Activated CD4-positive, alpha-beta T cell treated with anti-CD3 and anti-CD28 coated beads for 48 hours (primary cell): ENCODE measurements at places on chromosomes 7 and 10.

- peak; percentile 76 for DNase-seq
These were observed 95.4 kb downstream of the HIPK2 start for GRCh38 chr7:139682136-139683013.

DNA sequence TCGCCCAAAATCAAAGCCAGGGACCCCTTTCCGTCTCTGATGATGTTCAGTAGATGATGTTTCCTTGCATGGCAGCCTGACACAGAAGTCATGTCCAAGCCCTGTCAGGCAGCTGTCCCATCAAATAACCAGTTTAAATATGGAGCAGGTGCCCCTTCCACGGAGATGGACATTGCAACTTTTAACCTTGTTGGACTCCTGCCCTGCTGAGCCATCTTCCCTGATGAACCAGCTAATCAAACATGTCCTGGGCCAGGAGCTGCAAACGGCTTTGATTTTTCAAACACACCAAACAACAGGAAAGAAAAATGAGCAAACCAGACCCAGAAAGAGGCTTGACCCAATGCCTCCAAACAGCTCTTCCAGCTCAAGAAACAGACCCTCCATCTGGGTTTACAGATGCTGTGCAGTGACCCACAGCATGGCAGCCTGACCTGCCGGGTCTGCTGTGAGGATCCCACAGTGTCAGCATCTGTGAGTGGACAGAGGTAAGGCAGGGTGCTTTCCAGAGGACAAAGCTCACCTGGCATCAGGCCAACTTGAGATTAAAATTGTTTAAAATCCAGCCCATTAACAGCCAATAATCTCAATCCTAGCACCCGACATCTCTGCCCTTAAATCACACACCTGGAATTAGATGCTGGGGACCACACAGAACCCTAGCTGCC, 372.6 kb downstream of the GRID1 start:
- no peak for DNase-seq

DNA sequence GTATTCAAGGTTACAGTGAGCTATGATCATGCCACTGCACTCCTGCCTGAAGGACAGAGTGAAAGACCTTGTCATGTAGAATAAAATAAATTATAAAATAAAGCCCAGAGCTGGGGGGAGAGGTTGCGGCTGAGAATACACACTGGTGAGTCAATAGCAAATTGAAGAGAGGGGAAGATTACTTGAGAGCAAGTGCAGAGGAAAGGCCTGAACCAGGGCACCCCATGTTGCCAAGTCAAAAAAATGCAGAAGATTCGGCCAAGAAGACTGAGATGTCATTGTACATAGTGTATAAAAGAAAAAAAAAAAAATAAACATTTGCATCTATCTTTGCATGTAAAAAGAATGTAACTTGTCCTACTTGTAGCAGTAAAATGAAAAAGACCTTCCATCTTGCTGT, 32.5 kb downstream of the RHEB start:
- no peak for DNase-seq

DNA sequence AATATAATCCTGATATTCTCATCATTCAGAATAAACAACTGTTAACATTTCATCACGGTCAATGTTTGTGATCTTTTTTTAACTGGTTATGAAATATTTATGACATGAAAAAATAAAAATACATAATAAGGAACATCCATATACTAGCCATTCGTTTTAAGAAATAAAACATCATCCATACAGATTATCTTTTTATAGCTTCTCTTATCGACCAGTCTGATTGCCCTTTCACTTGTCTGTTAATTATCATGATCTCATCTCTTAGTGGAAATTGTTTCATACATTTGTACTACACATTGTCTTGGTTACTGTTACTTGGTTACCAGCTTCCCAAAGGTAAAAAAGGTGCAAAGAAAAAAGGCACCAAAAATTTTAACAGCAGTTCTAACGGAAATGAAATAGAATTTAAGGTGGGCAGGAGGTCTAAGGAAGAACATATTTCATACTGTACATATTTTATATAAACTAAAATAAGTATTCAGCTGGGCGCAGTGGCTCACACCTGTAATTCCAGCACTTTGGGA, 8.4 kb downstream of the ARHGAP21 start:
- no peak for DNase-seq

- no peak for DNase-seq
These were observed 76.4 kb downstream of the LYZL2 start for GRCh38 chr10:30553018-30553625.

- DNase-seq: no peak
These were observed 28.1 kb downstream of the UBN2 start for GRCh38 chr7:139259142-139259541.

DNA sequence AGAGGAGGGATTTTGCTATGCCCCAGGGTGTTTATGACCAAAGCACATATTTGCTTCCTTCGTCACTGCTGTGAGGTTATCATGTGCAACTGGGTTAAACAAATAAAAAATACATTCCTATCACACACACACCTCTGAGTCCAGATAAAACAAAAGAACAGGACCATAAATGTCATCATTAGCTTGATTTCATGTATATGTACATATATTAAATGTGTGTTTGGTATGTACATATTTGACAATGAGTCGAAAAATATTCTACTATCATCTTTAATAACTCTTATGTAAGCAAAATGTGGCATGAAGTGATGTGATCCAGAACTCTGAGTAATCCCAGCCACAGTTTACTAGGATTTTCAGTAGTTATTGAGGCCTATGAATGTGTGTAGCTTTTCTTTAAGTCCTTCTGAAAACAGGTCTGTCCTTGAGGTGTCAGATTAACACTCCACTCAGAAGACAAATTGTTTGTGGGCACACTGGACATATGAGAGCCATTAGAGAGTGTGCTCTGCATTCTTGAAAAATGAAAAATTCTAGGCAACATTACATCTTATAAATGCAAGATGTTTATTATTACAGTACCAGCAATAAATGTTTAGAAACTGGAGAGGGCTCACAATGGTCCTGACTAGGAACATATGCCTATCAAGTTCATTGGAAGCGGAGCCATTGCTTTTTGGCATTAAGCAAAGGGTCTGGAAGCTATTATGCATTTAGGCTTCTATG, 335.1 kb upstream of the SEMA3A start:
- DNase-seq: no peak

DNA sequence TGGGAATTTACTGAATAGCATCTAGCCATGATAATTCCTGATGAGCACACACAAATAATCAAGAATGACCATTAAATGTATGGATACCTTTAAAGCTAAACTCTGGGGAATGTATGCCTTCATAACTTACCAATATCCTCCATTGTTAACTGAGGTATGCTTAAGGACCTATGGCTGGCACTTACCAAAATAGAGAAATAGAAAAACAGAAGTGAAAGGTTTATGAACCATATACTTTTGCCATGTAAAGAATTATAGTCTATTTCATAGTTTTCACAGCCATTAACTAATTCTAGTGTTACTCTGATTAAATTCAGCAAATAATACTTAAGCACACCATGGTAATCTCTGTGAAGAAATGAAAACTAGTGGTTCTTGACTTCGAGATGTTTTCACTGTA, 1360.6 kb upstream of the LRRTM3 start:
- no peak for DNase-seq

GRCh38 chr7:81501220-81501619, 268.6 kb downstream of the HGF start:
- DNase-seq: no peak

DNA sequence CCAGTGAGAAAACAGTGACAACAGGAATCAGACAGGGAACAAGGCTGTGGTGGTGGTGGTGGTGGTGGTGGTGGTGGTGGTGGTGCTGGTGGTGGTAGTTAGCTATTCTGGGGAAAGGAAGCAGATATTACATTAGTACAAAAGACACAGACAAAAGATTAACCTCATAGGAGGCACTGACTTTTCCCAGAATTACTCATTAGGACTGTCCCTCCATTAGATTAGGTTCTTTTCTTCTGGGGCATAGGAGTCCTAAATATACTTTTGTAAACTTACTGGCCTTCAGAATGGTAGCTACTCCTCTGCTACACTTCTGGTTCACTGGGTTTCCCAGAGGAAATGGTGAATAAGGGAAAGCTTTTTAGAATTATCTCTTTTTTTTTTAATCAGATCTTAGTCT, 156.6 kb upstream of the SEMA3D start:
- DNase-seq: no peak

- no peak for DNase-seq
These were observed 125.6 kb downstream of the COBL start for GRCh38 chr7:51190969-51191368.

- DNase-seq: no peak
These were observed 34.6 kb upstream of the VIPR2 start for GRCh38 chr7:159179241-159179640.

DNA sequence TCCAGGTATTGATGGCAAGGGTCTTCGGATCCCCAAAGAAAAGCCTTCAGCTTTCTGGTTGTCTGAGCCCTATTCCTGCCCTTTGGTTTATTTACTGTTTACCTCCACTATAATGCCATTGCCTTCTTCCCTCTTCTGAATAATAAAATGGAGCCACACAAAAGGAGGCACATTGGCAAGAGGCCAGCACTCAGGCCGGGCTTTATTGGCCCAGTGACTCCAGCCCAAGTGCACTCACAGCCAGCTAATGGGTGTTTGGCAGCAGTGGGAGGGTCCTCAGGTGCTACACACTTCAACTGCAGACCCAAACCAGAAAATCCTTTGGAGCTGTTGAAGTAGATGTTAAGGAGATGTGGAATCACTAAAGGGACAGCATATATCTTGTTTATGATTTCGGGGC, 336.0 kb downstream of the PLXNA4 start:
- DNase-seq: no peak

DNA sequence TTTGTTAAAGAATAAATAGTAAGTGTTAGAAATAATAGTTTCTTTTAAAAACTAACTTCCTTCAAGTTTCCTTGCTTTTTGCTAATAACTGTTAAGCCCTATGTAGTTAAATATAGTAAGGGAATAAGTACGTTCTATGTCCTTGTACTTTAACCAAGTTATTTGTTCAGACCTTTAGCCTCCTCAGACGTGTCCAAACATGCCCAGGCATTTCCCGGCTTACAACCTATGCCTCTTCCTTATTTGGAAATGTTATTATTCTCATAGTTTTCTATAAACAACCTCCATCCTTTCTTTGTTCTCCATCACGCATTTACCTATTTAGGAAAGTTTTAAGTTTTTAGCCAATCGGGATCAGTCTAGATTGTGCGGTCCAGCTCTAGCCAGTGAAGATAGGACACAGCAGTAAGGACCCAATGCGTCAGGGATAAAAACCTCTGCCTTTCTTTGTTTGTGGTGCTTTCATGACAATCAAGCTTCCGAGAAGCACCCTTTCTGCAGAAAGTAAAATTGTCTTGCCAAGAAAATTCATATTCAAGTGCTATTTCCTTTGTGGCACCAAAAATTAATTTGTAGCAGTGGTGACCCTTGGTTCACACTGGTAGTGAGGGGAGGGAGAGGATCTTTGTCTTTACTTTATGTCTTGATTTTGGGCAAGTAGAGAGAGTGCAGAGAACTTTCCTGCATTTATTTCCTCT, 851.3 kb upstream of the POM121L12 start:
- no peak for DNase-seq

GRCh38 chr10:26799342-26799741, 61.4 kb downstream of the ABI1 start:
- no peak for DNase-seq

DNA sequence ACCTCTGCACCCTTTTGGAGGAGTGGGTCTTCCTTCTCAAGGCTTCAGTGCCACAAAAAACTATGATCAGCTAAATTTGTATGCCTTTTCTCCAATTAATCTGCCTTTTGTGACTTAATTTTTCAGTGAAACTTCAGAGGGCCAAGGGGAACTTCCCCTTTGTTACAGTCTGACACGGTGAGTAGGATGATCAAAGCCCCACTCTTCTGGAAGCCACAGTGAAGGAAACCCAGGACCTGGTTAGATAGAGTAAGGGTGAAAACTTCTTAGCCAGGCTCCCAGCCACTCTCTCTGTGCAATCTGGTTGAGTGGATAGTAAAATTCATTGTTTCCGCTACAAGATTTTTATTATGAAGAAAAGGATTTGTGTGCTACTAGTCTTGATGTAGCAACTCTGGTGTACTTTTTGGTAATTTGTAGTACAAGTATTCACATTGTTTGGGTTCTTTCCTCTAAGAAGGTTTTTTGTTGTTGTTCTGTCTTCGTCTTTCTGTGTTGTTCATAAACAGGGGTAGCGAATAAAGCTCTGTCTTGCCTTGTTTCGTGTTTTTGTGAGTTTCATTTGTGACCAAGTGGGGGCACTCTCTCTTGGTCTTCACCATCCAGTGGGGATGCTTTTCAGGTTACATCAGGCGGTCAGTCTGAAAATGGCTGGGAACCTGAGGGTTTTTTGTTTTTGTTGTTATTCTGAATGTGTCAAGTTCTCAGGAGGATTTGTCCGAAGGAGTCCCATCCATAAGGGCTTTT, 268.5 kb upstream of the NPSR1 start:
- no peak for DNase-seq

GRCh38 chr7:15891151-15891881, 204.8 kb upstream of the MEOX2 start:
- no peak for DNase-seq

- no peak for DNase-seq
These were observed 42.1 kb upstream of the NUB1 start for GRCh38 chr7:151299530-151299929.

- DNase-seq: no peak
These were observed 62.6 kb upstream of the EFCAB10 start for GRCh38 chr7:105643851-105644250.

GRCh38 chr7:28488061-28488791, 75.9 kb downstream of the CREB5 start:
- no peak for DNase-seq

- DNase-seq: no peak
These were observed 333.9 kb downstream of the AUTS2 start for GRCh38 chr7:69932034-69932628.

DNA sequence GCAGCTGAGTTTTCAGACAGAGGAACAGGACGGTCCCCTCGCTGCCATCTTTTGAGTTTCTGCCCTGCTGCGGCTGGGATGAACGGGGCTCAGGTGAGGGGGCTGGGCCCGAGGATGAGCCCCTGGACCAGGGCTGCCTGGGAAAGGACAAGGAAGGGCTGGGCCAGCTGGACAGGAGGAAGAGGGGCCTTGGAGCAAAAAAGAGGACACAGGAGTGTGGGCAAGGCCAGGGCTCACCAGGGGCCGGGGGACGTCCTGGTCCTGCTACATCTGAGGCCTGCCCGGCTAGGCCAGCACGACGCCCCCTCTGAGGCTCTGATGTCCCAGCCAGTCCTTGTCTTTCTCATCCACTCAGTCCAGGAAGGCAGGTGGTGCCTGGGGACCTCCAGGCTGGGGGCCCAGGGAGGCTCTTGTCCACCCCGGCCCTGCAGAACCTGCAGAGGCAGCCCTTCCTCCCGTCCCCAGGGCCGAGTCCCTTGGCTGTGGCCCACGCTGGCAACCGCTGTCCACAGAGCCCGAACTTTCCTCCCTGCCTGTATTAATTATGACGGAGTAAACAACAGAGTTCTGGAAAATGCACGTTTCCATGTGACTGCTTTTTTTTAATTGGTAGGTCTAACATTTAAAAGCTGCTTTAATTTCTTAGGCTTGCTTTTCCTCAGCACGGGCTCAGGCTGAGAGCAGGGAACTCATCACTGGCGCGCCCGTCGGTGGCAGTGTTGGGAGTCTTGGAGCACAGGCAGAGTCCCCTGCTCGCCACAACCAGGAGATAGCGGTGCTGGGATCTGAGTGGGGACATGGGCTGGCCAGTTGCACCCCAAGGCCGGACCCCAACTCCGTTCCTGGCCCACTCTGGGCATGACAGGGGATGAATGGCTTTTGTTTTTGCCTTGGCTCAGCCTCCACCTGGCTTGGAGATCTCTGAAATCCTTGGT, 187.7 kb downstream of the ELFN1 start:
- no peak for DNase-seq
